Psoas muscle (tissue), 8 donors: ENCODE measurements at places on chromosomes 7 and 10.

DNA sequence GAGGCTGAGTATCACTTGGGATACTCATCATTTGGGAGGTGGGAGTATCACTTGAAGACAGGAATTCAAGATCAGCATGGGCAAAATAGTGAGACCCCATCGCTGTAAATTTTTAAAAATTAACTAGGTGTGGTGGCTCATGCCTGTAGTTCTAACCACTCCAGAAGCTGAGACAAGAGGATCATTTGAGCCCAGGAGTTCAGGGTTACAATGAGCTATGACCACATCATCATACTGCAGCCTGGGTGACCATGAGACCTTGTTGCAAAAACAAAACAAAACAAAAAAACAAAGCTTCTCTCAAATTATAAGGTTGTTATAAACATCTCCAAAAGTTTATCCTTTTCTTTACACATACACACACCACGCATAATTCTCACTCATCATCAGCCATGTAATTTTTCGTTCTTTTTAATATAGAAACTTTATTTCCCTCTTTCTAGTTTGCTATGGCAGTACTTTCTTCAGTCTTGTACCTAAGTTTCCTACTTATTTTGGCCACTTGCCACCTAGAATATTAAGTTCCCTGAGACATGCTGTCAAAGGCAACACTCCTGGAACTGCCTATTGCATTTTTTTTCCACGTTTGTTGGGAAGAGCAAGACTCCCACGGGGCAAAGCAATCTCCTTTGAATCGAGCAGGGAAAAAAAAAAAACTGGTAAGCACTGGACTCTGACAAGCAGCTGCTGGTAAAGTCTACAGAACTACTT lies 37.1 kb downstream of the SKIDA1 start:
- no peaks in the 10 kb centered on the region for H3K36me3 ChIP-seq
- H3K27me3 ChIP-seq = no peaks in the 10 kb centered on the region
- no peak overlapping the region for H3K27ac ChIP-seq
- H3K4me1 ChIP-seq = no peaks in the 10 kb centered on the region

DNA sequence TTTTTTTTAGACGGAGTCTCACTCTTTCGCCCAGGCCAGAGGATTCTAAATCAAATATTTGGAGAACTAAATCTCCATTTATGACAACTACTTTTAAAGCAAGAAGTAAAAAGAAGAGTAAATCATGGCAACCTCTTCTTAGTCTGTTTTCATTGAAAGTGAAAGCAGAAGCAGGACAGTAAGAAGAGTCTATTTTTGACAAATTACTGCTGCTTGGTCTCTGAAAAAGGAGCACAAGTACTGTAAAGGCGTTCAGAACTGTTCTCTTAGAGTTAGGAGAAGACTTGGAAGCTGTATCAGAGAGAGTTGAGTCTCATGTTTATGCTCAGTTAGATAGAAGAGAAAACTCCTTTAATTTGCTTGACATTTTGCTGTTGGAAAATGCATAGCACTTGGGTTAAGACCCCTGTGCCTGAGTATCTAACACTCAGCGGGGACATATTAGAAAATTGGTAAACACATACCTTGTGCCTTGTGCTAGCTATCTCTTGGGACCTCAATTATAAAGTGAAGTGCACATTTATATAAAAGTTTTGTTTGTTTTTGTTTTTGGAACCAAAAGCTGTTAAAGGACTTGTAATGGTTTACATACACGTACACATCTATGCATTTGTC lies 433.0 kb downstream of the ANKRD7 start:
- DNase-seq = no peak
- no peak overlapping the region for H3K27ac ChIP-seq
- no peaks in the 10 kb centered on the region for H3K27me3 ChIP-seq

DNA sequence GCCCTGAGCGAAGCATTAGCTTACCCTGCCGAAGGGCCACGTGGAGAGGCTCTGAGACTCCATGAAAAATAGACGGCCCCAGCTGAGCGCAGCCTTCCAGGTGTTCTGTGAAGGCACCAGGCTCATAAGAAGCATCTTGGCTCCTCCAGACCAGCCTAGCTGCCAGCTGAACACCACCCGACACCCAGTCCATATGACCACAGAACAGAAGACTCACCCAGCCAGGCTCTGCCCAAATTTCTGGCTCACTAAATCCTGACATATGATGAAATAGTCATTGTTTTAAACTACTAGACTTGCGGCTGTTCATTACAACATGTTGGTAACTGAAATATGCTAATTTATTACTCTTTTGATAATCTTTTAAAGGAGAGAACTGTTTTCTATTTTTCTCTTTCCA lies 99.5 kb upstream of the ABI1 start:
- H3K4me3 ChIP-seq = no peak overlapping the region
- DNase-seq = peak; percentile 58
- no peak overlapping the region for H3K27ac ChIP-seq

- H3K27me3 ChIP-seq = no peaks in the 10 kb centered on the region
- H3K27ac ChIP-seq = no peak overlapping the region
- no peak for DNase-seq
- H3K36me3 ChIP-seq = no peaks in the 10 kb centered on the region
- no peak overlapping the region for H3K4me3 ChIP-seq
Measured at GRCh38 chr10:88182601-88182930, 319.1 kb downstream of the PTEN start.

DNA sequence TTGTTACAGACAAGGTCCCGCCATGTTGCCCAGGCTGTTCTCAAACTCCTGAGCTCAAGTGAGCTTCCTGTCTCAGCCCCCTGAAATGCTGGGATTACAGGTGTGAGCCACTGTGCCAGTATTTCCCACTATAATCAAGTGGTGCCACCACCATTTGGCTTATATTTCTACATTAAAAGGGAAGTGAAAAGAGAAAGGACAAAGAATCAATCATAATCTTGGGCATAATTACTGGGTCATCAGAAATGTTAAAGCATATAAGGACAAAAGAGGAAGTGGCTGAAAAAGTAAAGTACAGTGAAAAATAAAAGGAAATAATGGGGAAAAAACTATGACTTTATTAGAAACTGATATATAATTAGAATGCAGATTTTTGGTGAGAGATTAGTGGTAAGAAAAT lies 25.7 kb upstream of the ENTPD1 start:
- H3K27me3 ChIP-seq = no peaks in the 10 kb centered on the region
- no peak for DNase-seq
- no peak overlapping the region for H3K4me3 ChIP-seq

- H3K27me3 ChIP-seq = no peaks in the 10 kb centered on the region
- no peaks in the 10 kb centered on the region for H3K36me3 ChIP-seq
- H3K4me3 ChIP-seq = peak overlapping the region; percentile 32
- no peak overlapping the region for H3K27ac ChIP-seq
Measured at GRCh38 chr10:132388891-132389432, 8.0 kb upstream of the PWWP2B start.

GRCh38 chr10:20002657-20003056 lies 186.4 kb downstream of the PLXDC2 start:
- H3K4me1 ChIP-seq = peaks cover 15% of the 10 kb centered on the region
- peak overlapping the region; percentile 57 for H3K27ac ChIP-seq
- H3K36me3 ChIP-seq = no peaks in the 10 kb centered on the region
- no peak overlapping the region for H3K4me3 ChIP-seq
- H3K27me3 ChIP-seq = no peaks in the 10 kb centered on the region
